ENCODE measurements at places on chromosomes 1 and 21. TPM values are rescaled to one million over a fixed set of nuclear protein-coding genes. Genes with fewer than 3 reads are reported as not detected.
A peak's percentile ranks its signal among the peaks of the same experiment; 100 is the strongest.

OR2L2 gene
- not detected for total RNA-seq

TMED5 gene
- total RNA-seq = 89.8 TPM

HPCA gene
- not detected for total RNA-seq

DDAH1 gene
- total RNA-seq = 33.7 TPM

MPZL1 gene
- total RNA-seq = 26.1 TPM

OLFM3 gene
- not detected for total RNA-seq

ID3 gene
- 21.6 TPM for total RNA-seq

DNA sequence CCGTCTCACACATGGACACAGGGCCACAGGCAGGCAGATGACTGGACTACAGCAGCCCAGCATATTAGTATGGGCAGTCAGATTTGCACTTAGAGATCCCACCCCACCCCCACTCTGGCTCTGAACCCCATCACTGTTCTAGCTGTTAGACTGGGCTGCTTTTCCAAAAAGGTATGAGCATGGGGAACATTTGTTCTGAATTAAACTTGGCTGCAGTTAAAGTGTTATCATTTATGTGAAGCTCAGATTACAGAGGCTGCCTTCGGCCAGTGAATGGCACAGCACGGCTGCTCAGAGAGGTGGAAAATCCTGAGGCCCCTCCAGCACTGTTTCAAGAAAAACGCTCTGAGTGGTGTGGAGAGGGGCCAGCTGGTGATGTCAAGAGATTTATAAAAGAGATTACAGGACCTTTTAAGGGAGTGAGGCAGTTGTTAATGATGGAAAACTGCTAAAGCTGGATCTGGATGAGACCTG is 6.9 kb upstream of the NOS1AP start:
- no peak overlapping the region for H3K27ac ChIP-seq
- H3K4me1 ChIP-seq = no peaks in the 10 kb centered on the region
- H3K4me3 ChIP-seq = no peak overlapping the region
- no peak for DNase-seq

DNA sequence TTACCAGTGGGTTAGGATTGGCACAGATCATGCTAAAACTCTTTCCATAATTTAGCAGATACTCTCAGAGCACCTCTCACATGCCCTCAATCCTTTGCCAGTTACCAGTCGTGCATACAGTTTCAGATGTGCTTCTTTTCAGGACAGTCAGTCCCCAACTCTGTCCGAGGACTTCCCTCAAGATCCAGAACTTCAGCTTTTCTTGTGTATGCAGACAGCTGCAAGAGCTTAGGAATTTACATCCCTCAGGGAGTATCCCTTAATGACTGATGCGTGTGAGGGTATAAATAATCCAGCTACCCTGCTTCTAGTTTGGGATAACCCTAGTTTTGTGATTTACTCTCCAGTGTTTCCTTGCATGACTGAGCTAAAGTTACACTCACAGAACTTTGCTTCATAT is 393.0 kb upstream of the PLXNA2 start:
- no peak for DNase-seq
- no peak overlapping the region for H3K27ac ChIP-seq
- H3K27me3 ChIP-seq = no peaks in the 10 kb centered on the region
- H3K4me1 ChIP-seq = no peaks in the 10 kb centered on the region
- no peaks in the 10 kb centered on the region for H3K36me3 ChIP-seq

DNA sequence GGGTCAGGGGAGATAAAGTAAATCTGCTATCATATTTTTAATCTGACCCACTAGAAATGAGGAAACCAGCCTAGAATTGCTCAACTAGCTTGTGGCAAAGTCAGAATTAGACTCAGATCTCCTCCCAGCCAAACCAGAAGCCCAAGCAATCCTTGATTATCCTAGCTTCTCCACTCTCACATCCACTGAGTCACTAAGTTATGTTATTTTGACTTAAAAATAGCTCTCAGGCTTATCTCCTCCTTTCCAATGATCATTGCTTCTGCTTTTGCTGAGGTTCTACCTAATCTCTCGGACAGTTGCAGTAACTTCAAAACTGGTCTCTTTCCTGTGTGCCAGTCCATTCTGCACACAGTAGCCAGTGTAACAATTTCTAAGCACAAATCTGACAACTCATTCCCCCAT is 22.9 kb downstream of the OVAAL start:
- no peak overlapping the region for H3K27ac ChIP-seq
- H3K27me3 ChIP-seq = no peaks in the 10 kb centered on the region
- H3K4me1 ChIP-seq = no peaks in the 10 kb centered on the region
- no peaks in the 10 kb centered on the region for H3K36me3 ChIP-seq
- no peak overlapping the region for H3K4me3 ChIP-seq
- no peak for DNase-seq

DNA sequence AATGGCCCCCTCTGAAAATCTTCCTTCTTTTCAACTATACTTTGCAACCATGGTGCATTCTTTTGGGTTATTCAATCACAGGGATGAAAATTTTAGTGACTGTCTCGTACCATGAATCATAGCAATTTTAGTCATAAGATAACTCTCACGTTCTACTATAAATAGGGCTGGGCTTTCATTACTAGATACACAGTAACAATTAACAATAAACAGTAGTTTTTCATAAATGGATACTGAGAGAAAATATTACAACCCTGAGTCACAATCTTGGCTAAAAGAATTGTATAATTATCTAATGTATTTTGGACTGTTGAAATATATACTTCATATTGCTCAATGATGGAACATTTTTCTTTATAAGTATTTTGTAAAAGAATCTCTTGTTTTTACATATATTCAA is 96.1 kb downstream of the TEX35 start:
- no peaks in the 10 kb centered on the region for H3K4me1 ChIP-seq
- H3K36me3 ChIP-seq = no peaks in the 10 kb centered on the region
- H3K4me3 ChIP-seq = no peak overlapping the region

GRCh38 chr1:40825435-40825788 is 36.8 kb downstream of the CITED4 start:
- H3K36me3 ChIP-seq = no peaks in the 10 kb centered on the region
- H3K27ac ChIP-seq = no peak overlapping the region
- DNase-seq = no peak
- no peak overlapping the region for H3K4me3 ChIP-seq

DNA sequence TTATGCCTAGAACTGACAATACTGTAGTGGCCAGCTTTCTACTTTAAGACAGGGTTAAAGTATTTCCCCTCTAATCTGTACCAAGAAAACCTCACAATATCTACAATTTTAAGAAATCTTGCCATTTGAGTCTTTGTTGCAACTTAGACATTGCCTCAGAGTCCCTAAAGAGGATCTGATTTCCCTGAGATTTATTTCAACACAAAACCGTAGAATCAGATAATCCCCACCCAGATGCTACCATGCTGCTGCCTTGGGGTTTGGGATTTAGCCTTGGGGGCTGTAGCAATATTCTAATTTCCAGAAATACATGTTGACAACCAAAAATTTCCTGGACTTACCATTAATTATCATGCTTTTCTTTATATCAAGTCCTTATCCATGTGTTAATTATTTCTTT is 50.3 kb upstream of the DENND1B start:
- H3K4me1 ChIP-seq = no peaks in the 10 kb centered on the region
- no peaks in the 10 kb centered on the region for H3K36me3 ChIP-seq
- H3K27ac ChIP-seq = no peak overlapping the region
- H3K4me3 ChIP-seq = no peak overlapping the region
- DNase-seq = no peak

GRCh38 chr1:153368495-153368894 is 6.9 kb downstream of the S100A12 start:
- no peaks in the 10 kb centered on the region for H3K27me3 ChIP-seq
- no peak overlapping the region for H3K4me3 ChIP-seq
- DNase-seq = no peak
- no peaks in the 10 kb centered on the region for H3K4me1 ChIP-seq
- H3K27ac ChIP-seq = no peak overlapping the region
- H3K36me3 ChIP-seq = no peaks in the 10 kb centered on the region

DNA sequence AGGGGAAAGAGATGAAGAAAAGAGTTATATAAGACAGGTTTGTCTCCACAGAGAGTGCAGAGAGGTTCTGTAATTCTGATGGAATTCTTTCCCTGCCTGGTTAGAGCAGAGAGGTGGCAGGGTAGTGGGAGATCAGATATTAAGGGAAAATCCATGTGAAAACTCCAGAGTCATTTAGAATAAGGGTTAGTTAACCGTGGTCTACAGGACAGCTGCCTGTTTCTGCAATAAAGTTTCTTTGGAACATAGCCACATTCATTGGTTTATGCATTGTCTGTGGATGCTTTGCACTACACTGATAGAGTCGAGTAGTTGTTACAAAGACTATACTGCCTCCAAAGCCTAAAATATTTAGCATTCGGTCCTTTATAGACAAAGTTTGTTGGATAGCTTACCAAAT is 55.6 kb downstream of the LRRC8D start:
- H3K27ac ChIP-seq = no peak overlapping the region
- H3K4me1 ChIP-seq = peaks cover 4% of the 10 kb centered on the region
- no peak for DNase-seq
- no peaks in the 10 kb centered on the region for H3K27me3 ChIP-seq
- H3K36me3 ChIP-seq = no peaks in the 10 kb centered on the region

- H3K4me1 ChIP-seq = no peaks in the 10 kb centered on the region
- no peaks in the 10 kb centered on the region for H3K27me3 ChIP-seq
- H3K36me3 ChIP-seq = no peaks in the 10 kb centered on the region
- no peak overlapping the region for H3K27ac ChIP-seq
- no peak overlapping the region for H3K4me3 ChIP-seq
Observed at GRCh38 chr21:41010101-41010435, 157.9 kb upstream of the BACE2 start.

GRCh38 chr1:44251989-44252671 is 38.9 kb downstream of the DMAP1 start:
- H3K36me3 ChIP-seq = no peaks in the 10 kb centered on the region
- H3K27ac ChIP-seq = no peak overlapping the region
- no peak overlapping the region for H3K4me3 ChIP-seq

DNA sequence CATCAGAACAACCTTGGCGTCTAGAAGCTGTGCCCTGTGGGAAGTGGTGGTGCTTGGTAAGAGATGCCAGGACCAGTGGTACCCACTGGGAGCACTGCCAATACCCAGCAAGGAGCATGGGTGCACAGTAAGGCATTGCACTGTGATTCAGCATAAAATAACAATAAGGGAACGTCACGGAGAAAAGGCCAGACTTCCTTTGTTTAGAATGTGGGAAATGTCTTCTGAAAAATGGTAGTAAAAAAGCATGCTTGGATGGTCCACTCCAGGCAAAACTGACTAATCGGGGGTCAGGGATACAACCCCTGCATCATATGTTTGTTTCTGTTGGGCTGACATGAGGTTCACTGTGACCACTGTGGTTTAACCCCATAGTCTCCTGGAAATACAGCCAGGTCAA is 14.7 kb downstream of the METTL18 start:
- H3K4me3 ChIP-seq = no peak overlapping the region
- no peak for DNase-seq
- H3K27ac ChIP-seq = no peak overlapping the region
- peaks cover 4% of the 10 kb centered on the region for H3K4me1 ChIP-seq
- H3K27me3 ChIP-seq = no peaks in the 10 kb centered on the region

DNA sequence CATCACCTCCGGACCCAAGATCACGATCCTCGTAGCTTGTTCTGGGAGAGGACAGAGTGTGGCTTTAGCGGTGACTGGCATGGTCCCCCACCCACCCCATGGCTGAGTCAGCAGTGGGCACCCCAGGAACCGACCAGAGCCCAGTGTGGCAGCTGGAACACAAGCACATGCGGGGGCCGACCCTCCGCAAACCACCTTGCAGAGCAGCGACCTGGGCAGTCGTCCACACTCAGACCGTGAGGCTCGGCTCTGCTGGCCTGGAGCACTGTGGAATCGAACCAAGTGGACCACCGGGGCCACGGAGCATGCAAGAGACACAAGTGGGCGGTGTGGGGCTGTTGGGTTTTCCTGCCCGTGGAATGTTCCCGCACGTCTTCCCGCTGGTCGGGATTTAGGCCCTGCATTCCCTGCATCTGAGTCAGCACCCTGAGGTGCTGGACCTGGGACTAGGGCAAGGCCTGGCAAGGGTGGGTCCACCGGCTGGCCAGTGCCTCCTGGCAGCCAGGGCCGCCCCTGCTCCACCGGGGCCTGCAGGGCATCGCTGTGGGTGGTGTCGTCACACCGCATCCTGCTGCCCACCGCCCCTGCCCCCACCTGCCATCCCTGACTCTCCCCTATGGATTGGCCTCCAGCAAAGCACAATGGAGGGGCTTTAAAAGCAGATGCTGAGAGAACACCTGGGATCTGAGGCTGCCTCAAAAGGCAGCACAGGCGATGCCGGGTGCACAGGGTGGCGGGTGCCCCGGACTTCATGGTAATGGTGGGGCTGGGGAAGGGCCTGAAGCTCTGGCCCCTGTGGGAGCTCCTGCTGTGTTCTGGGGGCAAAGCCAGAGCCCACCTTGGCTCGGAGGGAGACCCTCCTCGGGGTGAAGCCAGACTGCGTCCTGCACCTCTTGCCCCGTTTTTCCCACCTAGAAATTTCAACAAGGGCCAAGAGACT is 18.5 kb downstream of the MORN1 start:
- no peak overlapping the region for H3K4me3 ChIP-seq
- DNase-seq = no peak
- H3K27me3 ChIP-seq = no peaks in the 10 kb centered on the region
- H3K4me1 ChIP-seq = no peaks in the 10 kb centered on the region
- no peaks in the 10 kb centered on the region for H3K36me3 ChIP-seq

DNA sequence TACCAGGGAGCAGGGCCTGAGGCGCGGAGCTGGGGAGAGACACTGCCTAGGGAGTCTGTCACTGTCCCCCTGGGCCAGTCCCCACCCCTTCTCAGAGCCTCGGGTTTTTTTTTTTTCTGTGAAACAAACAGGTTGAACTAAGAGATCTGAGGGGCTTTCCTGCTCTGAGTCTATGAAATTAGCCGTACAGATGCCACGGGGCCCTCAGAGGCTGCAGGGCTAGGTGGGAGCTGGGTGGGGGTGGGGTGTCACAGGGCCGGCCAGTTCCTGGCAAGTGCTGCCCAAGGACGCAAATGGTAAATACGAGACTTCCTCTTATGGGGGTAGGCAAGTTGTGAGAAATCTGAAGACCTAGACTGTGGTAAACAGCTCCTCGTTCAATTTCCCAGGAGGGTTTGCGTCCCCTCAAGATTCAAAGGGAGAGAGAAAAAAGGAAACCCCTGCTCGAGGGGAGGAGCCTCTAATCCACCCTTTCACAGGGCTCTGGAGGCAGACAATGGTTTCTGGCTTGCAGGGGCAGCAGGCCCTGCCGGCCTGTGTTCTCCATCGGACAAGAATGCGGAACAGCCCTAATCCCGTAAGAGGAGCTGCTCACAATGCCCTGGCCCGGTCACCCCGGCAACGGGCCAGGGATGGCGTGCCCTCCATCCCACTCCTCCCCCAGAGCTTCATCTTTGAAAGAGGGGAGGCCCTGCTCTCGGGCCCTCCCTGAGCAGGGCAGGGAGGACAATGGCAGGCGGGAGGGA is 7.8 kb downstream of the NUAK2 start:
- no peak overlapping the region for H3K4me3 ChIP-seq
- H3K27me3 ChIP-seq = no peaks in the 10 kb centered on the region
- H3K27ac ChIP-seq = peak overlapping the region; percentile 59
- H3K36me3 ChIP-seq = peaks cover 4% of the 10 kb centered on the region
- DNase-seq = no peak
- peaks cover 33% of the 10 kb centered on the region for H3K4me1 ChIP-seq

Measured in liver (tissue), 10 donors.